ENCODE measurements at places on chromosomes 1 and 21.

- no peak for DNase-seq
Observed at GRCh38 chr1:149903836-149904491, 4.6 kb downstream of the BOLA1 start.

DNA sequence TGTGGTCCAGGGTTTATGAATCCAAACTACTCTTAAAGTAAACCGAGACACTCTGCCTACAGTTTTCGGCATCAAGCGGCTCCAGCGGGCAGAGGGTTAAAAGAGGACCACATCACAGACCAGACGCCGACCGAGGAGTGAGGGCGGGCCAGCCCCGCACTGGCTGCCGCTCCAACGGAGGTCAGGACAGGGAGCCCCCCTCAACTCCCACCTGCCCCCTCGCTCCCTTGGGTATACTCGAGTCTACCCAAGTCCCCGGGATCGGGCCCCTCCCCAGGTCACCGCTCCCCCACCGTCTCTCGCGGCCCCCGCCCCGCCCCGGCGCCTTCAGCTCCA lies 312 bp downstream of the ARNT start:
- DNase-seq: peak; percentile 39

DNA sequence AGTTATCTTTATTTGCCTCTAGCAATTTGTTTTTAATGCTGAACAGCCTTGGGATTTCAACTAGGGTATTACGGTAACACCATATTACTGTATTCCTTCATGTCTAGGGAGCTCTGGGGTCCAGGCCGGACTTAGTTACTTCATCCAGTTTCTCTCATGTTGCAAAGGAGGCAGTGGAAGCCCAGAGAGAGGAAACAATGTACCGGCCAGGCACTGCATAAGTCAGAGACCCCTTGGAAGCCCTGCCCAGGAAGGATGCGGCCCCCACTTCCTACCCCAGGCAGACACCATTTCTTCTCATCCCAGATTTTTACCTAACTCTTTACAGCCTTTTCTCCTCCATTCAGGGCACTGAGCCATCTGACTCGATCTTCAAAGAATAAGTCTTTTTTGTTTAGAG lies 32.5 kb downstream of the TRABD2B start:
- no peak for DNase-seq

GRCh38 chr1:175826705-175827104 lies 83.3 kb upstream of the TNR start:
- DNase-seq: no peak

DNA sequence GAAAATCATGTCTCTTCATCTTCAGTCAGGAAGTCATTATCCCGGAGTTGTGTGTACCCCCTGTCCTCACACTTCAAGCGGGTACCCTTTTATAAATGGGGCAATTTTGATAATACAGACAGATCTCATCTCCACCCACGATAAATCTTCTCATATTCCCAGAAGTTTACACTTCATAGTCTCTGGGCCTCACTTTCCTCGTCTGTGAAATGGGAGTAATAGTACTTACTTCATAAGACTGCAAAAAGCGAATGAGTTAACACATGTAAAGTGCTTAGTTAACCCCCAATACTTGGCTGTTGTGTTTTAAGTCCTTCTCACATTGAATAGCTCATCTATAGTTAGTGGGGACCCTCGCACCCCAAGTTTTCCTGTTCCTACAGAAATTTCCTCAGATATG lies 820 bp downstream of the NUP210L start:
- no peak for DNase-seq

- DNase-seq: no peak
Observed at GRCh38 chr1:24921412-24921811, 8.7 kb downstream of the RUNX3 start.

DNA sequence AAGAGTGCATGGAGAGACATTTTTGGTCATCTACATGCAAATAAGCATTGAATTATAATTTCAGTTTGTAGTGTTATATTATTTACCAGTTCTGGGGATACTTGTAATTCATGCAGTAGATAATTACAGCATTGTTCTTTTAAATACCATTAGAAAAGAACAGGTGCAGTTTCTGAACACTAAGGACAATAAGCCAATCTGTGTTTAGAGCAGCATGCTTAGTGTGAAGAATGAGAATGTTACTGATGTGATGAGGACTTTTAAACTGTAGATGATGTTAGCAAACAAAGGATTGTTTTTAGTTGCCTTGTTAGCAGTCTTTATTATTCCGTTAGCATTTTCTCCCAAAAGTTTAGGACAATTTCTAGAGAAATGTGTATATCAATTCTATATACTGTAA lies 348.3 kb downstream of the BRINP3 start:
- DNase-seq: no peak

DNA sequence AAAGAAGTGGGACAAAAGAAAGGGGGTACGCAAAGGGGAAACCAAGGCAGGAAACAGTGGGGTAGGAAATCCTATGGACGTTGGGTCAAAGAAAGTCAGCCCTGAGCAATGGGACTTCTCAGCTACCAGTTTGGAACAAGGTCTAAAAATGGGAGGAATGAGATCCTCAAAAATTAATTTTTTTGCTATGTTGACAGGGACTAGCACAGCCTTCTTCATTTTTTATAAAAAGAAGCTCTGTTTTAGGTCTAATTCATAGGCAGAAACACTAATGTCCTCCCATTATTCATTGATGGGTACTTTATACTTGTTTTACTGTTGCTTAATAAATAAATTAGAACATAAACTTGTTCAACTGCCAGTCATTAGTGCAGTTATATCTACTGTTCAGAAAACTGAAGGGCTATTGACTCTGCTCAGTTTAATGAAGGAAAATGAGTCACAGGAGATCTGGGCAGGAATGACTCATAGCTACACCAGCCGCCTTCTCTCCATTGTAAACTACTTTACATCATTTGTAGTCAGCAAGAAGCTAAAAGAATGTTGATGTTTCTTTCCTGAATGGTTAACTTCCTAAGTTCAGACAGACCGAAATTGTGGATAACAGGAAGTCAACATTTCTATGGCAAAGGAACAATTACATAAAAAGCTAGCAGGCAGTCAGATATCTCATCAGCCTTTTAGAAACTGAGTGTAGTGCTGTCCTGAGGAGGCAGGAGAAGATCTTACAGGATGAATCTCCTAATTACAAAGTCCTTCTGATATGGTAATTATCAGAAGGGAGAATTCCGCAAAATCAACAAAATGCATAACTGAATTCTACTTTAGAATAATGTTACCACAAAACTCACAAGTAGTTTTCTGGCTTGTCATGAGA lies 356.4 kb upstream of the PKN2 start:
- DNase-seq: peak; percentile 97

DNA sequence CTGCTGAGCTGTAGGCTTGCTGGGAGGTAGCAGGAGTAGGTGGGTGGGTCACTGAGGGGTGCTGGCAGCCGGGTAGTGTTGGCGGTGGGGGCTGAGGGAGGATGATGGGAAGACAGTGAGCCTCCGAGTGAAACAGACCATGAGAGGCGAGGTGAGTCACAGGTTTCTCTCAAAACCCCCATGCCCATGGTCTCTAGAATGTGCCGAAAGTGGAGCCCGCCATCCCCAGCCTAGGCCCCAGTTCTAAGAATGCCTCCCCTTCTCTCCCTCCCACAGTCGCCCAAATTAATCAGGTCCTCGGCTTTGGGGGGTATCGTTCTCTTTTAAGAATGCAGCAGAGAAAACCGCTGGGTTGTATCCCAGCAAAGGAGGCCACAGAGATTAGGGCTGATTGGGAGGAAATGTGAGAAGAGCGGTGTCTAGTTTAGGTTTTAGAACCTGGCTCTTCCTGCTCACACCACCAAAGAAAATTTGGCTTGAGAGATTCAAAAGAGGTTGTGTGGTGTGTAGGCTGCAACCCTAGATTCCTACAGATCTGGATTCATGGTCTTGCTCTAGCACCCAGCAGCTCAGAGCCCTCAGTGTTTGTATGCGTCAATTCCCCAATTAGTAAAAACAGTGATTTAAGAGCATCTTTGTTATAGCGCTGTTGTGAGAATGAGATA lies 27.7 kb upstream of the IL19 start:
- no peak for DNase-seq

DNA sequence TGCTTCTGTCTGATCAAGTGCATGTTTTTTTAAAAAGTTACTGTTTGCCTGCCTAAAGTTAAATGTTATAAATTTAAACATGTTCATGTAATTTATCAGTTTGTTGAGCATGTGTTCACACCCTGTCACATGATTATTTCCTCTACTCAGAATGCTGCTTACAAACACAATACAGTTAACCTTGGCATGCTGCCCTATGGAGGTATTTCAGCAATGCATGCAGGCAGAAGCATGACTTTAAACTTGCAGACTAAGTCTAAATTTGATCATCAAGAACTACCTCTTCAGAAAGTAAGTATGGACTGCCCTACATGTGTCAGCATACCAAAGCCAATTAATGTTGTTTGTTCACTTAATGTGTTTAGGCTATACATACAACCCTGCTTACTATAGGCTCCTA lies 161.6 kb downstream of the LRRC40 start:
- DNase-seq: no peak

- no peak for DNase-seq
Observed at GRCh38 chr1:15224974-15225373, 22.0 kb upstream of the FHAD1 start.

DNA sequence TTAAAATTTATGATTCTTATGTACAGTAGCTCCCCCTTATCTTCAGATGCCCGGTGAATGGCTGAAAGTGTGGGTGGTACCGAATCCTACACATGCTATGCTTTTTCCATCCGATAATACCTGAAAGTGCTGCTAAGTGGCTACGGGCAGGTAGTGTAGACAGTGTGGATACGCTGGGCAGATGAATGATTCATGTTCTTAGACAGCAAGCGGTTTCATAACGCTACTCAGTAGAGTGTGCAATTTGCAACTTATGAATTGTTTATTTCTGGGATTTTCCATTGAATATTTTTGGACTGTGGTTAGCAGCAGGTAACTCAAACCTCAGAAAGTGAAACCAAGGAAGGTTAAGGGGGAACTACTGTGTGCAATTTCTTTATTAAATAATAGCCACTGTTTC lies 7.5 kb downstream of the PCP4 start:
- DNase-seq: no peak

DNA sequence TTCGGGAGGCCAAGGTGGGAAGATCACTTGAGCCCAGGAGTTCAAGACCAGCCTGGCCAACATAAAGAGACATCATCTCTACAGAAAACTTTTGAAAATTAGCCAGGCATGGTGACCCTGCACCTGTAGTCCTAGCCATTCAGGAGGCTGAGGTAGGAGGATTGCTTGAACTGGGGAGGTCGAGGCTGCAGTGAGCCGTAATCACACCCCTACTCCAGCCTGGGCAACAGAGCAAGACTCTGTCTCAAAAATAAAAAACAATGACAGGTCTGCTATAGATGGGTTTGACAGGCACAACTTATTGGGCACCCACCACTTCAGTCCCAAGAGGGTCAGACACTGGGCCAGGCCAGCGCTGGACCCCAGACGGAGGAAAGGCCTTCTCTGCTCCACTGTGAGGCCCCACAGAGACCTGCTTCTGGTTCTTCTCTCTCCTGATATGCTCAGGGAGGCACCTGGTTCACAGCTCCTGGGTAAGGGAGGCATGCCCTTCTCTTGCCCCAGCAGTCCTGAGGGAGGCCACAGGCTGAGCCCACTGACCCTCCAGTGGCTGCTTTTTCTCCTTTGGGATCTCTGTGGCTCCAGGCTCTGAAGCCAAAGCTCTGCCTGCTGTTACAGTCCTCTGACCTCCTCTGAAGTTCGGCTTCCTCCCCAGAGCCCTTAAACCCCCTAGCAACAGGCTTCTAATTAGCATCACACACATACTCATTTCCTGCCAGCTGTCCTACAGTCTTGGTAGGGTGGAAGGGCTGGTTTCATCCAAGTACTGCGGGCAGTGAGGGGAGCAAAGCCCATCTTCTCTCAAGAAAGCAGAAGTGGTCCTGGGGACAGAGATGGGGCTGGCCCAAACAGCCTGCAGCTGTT lies 14.4 kb downstream of the S100A16 start:
- DNase-seq: peak; percentile 69

DNA sequence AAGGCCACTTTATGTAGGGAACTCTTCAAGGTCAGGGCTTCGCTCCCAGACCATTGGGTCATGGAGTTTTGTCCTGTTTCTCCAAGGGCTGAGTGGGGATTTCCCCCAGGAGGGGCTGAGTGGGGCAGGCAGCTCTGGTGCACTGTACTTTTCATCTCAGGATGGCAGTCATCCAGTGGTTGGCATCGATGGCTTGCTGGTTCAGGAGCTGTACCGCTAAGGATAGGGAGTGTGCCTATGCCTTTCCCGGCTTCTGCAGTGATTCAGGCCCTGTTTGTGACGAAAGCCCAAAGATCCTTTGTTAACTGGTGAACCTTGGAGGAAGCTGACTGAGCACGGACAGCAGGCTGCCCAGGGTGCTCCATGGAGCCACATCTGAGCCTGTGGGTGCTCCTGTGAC lies 100.1 kb upstream of the GADD45A start:
- DNase-seq: no peak

GRCh38 chr1:65196926-65197325 lies 48.9 kb downstream of the AK4 start:
- DNase-seq: no peak

GRCh38 chr1:100009458-100009857 lies 39.7 kb downstream of the SLC35A3 start:
- DNase-seq: no peak

GRCh38 chr1:229237320-229237719 lies 33.6 kb upstream of the RAB4A start:
- no peak for DNase-seq

DNA sequence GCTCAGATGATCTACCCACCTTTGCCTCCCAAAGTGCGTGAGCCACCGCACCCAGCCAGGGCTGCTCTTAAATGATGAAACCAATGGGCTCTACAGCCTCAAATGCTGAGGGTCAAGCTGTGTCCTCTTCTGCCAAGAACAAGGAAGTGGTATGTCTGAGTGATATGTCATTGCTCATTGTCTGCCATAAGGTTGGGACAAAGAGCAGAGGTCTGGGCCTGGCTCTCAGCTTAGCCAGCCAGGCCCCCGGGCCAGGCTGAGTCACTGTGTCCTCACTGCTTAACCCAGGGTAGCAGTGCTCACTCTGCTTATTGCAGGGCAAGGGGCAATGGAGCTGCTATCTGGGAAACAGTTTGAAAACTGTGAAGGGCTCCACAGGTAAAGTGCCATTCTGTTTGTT lies 8.3 kb upstream of the ETS2 start:
- DNase-seq: no peak

DNA sequence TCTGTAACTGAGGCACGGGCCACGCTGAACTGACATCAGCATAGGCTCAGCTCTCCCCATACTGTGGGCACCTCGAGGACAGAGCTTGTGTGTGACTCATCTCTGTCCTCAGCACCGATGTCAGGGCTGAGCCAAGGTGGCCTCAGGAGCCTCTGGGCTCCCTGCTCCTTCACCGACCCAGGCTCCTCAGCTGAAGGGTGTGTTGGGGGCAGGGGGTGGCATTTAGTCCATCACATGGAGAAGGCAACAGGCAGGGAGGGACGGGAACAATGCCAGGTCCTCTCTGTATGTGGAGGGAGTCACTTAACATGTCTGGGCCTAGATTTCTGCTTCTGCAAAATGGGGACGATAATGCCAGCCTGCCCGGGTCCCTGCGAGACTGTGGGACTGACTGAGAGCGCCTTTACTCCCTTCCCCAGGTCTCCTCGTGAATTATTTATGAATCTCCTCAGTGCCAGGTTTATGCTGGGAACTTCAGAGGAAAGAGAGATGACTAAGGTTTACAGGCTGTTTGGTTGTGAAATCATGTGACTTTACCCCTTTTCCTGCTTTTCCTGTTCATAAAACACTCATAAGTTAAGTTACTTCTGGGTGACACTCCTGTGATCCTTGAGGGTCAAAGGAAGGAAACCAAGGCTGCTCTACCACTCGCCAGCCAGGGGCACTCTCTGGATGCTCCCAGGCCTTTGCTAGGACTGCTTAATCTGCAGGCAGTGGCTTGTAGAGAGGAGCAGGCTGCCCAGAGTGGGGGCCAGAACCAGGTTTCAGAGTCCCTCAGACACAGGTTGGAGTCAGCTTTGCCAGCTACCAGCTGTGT lies 16.2 kb downstream of the TTC39A start:
- no peak for DNase-seq

- no peak for DNase-seq
Observed at GRCh38 chr21:29403301-29403700, 104.6 kb downstream of the BACH1 start.

All from foreskin melanocyte (primary cell).